Skeletal muscle cell (primary cell): ENCODE measurements at places on chromosomes 7 and 10.

GRCh38 chr10:96511044-96511945 is 2.4 kb downstream of the TLL2 start:
- no peak for DNase-seq

DNA sequence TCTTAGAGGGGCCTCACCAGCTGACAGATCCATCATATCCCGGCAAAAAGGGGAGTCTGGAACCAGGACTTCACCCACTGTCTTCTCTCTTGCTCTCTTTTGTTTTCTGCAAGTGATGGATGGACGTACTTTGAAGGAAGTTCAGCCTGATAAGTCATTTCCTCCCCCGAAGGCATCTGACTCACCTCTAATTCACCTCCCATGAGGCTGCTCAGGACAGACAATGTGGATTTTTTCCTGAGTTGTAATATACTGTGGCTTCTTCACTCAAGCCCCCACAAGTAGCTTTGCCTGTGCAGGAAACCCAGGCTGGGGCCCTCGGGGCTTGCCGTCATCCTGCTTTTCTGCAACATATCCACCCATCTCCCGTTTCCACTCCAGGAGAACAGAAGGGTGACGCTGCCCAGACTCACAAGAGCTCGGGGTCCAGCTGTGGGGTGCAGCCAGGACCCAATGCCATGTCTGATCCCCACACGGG is 70.4 kb downstream of the ASB13 start:
- peak; percentile 88 for DNase-seq

DNA sequence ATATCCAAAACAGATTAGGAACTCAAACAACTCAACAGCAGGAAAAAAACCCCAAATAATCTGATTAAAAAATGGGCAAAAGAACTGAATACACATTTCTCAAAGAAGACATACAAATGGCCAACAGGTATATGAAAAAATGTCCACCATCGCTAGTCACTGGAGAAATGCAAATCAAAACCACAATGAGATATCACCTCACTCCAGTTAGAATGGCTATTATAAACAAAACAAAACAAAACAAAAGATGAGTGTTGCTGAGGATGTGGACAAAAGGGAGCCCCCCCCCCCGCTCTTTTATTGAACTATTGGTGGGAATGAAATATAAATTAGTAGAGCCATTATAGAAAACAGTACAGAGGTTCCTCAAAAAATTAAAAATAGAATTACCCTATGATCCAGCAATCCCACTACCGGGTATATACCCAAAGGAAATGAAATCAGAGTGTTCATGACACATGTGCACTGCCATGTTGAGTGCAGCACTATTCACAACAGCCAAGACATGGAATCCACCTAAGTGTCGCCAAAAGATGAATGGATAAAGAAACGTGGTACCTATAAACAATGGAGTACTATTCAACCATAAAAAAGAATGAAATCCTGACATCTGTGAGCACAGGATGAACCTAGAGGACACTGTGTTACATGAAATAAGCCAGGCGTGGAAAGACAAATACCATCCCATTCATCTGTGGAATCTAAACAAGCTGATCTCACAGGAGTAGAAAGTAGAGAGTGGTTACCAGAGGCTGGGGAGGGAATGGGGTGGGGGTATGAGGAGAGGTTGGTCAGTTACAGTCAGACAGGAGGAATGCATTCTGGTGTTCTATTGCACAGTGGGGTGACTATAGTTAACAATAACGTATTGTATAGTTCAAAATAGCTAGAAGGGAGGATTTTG is 78.1 kb upstream of the RHEB start:
- peak; percentile 80 for DNase-seq

- DNase-seq, result no peak
These were observed 1164.9 kb downstream of the DNAJB9 start for GRCh38 chr7:109734601-109735000.

DNA sequence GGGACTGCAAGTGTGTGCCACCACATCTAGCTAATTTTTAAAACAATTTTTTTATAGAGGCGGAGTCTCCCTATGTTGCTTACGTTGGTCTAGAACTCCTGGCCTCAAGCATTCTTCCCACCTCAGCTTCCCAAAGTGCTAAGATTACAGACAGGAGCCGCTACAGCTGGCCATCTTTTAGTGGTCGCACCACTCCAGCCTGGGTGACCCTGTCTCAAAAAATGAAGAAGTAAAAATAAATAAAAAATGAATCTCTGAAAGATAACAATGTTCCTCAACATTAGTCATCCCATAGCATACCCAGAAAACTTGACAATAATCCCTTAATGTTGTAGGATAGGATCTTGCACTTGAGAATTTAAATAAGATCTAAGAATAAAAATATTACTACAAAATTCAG is 18.2 kb downstream of the WBP1L start:
- DNase-seq, result no peak

- no peak for DNase-seq
These were observed 139.9 kb upstream of the PITRM1 start for GRCh38 chr10:3312403-3312940.

GRCh38 chr7:20214921-20215669 is 2.1 kb downstream of the MACC1 start:
- no peak for DNase-seq

GRCh38 chr10:128908499-128908898 is 558.5 kb upstream of the MGMT start:
- DNase-seq, result no peak

GRCh38 chr7:83484266-83484665 is 164.7 kb downstream of the SEMA3E start:
- no peak for DNase-seq

GRCh38 chr7:99876933-99877332 is at the start of gene OR2AE1:
OR2AE1 (minus strand) TSS chr7:99877033; CDS start chr7:99877033, 0 bp downstream.
- DNase-seq, result no peak

DNA sequence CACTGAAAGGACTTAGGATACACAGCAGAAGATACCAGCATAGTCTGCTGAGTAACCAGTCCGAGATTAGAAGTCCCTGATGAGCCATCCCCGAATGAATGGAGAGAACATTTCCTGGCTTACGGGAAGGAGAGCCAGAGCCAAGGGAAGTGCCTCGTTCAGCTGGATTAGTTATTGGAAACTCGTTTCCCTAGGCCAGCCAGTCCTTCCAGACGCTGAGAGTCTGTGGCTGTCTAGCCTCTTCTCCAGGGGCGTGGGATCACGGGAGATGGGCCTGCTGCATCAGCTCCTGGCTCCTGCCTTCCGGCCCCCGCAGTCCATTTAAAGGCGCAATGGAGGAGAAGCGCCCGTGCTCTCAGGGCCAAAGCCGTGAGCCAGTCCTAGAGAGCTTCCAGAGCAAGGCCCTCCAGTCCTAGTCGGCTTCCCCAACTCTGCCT is 712.8 kb downstream of the PARD3 start:
- peak; percentile 81 for DNase-seq

GRCh38 chr7:26398427-26398755 is 106.7 kb downstream of the SNX10 start:
- DNase-seq, result no peak

DNA sequence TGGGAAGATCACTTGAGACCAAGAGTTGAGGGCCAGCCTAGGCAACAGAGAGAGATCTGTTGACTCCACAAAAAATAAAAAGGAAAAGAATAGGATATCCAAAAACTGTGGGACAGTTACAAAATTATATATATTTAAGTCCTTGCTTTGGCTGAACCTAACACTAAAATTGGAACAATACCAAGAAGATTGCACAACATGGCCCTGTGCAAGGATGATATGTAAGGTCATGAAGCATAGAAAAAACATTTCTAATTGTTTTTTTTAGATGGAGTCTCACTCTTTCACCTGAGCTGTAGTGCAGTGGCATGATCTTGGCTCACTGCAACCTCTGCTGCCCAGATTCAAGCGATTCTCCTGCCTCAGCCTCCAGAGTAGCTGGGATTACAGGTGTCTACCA is 139.0 kb downstream of the TPST1 start:
- peak; percentile 57 for DNase-seq

- DNase-seq, result no peak
These were observed 758.0 kb downstream of the TYW1 start for GRCh38 chr7:67754651-67755050.

DNA sequence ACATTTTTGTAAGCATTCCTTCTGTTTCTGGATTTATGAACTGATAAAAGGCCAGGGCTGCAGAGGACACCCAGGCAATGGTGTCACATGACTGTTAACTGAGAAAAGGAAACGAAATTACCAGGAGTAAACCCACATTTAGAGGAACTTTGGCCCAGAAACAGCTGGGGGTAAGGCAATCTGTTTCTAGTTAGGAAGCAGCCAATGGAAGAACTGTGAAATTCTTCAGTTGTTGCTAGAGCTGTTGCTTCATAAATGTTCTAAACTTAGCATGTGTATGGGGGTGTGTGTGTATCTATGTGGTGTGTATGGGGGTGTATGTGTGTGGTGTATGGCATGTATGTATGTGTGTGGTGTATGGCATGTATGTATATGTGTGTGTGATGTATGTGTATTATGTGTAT is 11.8 kb upstream of the PDCD4 start:
- DNase-seq, result peak; percentile 80

DNA sequence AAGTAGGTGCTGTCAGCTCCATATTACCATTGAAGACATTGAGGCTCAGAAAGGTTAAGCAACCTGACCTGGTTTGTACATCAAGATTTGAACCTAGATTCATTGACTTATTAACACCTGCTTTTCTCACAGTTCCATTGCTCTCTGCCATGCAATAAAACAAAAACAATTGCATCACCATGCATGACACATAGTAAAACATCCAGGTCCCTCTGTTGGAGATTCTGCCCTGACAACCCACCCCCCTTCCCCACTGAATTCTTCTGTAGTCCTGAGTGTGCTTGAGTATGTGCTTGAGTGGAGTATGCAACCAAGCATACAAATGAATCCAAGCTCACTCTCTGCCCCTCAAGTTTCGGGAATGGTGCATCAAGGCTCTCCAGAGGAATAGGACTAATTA is 6.0 kb upstream of the LMBR1 start:
- no peak for DNase-seq

DNA sequence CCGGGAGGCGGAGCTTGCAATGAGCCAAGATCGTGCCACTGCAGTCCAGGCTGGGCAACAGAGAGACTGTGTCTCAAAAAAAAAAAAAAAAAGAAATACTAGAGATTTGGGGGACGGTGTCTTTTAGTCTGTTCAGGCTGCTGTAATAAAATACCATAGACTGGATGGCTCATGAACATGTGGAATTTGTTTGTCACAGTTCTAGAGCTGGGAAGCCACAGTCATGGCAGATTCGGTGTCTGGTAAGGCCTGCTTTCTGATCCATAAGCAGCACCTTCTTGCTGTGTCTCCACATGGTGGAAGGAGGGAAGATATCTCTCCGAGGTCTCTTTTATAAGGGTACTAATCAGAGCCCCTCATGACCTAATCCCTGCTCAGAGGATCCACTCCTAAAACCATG is 102.7 kb upstream of the MKLN1 start:
- DNase-seq, result no peak

GRCh38 chr7:49580000-49580399 is 193.4 kb upstream of the VWC2 start:
- no peak for DNase-seq

GRCh38 chr10:95451568-95452524 is 109.3 kb downstream of the SORBS1 start:
- DNase-seq, result no peak

- DNase-seq, result no peak
These were observed 857 bp upstream of the FOXP2 start for GRCh38 chr7:114413761-114414155.

DNA sequence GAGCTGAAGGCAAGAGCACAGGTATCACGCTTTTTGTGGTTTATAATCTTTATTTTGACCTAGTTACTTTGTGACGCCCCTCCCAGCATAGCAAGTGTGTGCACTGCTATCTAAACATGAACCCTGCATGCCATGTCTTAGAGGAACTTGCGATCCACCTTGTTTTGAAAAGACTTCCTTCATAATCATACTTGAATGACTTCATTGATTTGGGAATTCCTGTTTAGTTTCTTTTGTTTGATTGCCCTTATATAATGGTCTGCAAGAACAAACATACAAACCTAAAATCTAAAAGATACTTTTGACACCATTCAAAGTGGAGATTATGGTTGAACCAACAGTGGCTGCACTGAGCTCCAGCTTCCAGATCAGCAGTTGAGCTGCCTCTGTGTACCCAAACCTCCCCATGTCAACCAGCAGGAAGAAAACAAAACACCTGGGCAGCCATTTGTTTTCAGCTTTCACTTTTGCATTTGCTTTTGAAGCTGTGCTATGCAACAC is 132.6 kb downstream of the CELF2 start:
- DNase-seq, result no peak

DNA sequence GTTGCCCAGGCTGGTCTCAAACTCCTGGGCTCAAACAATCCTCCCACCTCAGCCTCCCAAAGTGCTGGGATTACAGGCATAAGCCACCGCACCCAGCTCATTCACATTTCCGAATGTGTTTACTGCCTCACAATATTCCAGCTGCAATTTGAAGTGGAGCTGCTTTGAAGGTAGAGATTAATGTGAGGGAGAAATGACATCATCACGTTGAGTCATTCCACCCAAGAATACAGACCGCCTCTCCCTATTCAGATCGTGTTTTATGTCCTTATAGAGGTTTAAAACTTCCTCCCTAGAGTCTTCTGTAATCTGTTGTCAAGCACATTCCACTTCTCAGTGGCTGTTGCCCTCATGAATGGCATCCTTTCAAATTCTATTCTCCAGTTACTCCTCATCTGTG is 100.4 kb upstream of the PDGFA start:
- DNase-seq, result no peak

- DNase-seq, result no peak
These were observed 204.1 kb downstream of the ZNF365 start for GRCh38 chr10:62578301-62578700.

DNA sequence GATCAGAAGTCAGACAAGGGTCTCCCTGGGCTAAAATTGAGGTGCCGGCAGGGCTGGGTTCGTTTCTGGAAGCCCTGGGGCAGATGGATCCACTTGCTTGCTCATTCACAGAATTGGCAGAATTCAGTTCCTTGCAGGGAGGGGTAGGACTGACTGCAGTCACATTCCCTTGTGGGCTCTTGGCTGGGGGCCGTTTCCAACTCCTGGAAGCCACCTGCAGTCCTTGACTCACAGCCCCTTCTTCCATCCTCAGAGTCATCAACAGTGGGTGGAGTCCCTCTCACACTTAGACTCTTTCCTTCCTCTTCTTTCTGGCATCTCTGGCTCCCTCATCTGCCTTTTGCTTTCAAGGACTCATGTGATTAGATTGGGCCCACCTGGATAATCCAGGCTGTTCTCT is 54.6 kb upstream of the NANOS1 start:
- no peak for DNase-seq

- DNase-seq, result peak; percentile 95
These were observed 279.5 kb upstream of the AKR1E2 start for GRCh38 chr10:4546500-4546899.

DNA sequence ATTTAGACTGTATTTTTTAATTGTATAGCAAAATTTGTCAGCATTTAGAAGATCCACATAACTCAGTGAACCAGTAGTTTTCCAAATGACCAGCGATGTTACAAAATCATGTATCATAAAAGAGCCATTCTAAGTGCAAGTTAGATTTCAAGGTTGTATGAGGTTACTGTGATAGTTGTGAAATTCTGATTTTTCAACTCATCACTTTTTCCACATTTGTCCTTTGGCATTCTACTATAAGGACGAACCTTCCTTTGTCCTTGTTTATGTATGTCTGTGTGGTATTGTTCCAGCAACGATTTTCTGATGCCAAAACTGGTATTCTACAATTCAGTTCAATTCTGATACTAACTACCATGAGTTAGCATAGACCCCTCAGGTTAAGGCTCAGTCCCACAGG is 64.2 kb downstream of the TAX1BP1 start:
- DNase-seq, result no peak

- DNase-seq, result no peak
These were observed 208.2 kb downstream of the ARHGAP21 start for GRCh38 chr10:24515481-24515880.
